ENCODE measurements at places on chromosomes 3 and 15. TPM values are rescaled to one million over a fixed set of nuclear protein-coding genes. Genes with fewer than 3 reads are reported as not detected.

DNA sequence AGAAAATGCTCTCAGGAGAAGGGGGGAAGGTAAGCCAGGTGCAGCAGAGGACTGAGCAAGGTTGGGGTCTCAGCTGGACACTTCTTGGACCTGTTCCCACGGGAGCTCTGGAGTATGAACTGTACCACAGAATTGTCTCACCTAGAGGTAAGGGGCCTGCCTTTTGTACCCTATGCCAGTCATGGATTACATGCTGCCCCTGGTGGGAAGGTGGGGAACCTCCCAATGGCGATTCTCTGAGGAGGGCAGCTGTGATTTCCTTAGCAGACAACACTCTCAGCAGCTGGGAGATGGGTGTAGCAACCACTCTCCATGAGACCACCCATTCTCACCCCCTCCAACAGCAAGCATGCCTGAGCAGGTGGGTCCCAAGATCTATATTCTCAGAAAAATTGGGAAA, 329.4 kb upstream of the CTNNB1 start:
- DNase-seq, result no peak

ACTC1 gene
- polyA plus RNA-seq, result 7,566 TPM

DNA sequence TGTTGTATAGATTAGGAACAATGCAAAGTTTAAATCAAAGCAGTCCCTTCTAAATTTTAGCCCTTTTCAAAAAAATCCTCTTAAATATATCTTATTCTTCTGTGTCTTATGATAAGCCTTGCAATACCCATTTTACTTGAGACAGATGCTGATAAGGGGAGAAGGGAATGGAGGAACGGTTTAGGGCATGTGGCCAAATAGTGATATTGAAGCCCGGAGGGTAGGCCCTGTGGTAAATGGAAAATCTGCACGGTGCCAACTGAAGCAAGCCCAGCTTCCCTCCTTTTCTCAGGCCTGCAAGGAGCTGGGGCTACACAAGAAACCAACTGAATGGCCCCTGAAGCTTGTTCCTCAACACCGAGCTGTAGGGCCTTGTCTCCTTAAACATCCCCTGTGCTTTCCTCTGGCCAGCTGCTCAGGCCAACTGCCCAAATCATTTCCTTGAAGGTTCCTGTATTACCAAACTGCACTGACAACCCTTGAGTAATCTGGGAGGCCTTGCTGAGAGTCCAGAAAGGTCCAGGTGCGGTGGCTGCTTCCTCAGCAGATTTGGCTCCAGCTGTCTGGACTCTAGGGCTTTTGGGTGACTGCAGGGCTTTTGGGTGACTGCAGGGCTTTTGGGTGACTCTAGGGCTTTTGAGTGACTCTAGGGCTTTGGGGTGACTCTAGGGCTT, 67.2 kb downstream of the NCEH1 start:
- no peak for DNase-seq

GRCh38 chr3:121677141-121677540, 16.4 kb upstream of the HCLS1 start:
- no peak for DNase-seq

WDR82 gene
- polyA plus RNA-seq, result 99.1 TPM

DNA sequence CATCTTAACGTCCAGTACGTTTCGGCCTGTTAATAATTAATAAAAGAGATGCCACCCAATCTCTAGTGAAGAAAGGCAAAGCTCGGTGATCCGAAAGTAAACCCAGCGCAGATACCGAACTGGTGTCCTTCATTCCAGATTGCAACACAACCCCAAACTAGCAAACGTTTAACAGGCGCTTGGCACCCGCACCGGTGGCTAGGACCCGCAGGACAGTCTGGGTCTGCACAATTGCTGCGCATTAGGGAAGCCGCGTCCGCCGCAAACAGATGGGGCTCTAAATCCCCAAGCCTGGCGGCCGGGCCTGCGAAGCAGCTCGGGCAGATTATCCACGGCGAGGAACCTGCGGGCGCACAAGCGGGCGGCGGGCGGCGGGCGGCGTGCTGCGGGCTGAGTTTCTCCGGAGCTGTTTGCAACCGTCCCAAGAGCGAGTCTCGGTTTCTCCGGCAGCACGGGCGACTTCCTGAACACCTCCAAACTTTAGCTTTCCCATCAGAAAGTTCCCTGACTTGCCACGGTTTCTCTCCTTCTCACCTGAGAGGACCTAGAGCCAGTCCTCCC, 112.1 kb upstream of the ICE2 start:
- DNase-seq, result peak; percentile 34

ISG20 gene
- polyA plus RNA-seq, result 0.74 TPM

SOX14 gene
- not detected for polyA plus RNA-seq

DNA sequence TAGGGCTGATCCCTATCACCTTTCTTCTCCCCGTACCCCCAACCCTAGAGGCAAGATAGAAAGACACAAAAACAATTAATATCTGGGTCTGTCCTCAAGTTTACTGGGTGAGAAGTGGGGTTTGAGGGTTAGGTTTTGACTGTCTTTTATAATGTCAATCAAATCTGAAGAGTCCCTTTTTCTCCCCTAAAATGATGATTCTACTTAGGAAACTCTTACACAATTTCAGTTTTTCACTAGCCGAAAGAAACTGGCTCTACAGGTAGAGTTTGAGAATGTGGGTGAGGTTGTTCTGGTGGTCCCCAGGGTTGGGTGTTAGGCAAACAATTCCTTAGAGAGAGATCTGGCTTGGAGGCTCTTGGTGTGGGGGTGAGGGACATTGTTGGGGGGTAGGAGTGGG, 189.9 kb downstream of the TCF12 start:
- DNase-seq, result no peak

- DNase-seq, result peak; percentile 41
These were observed 443.8 kb upstream of the TGFBR2 start for GRCh38 chr3:30162579-30162978.

TMEM158 gene
- 2.5 TPM for polyA plus RNA-seq

LSMEM2 gene
- 40.8 TPM for polyA plus RNA-seq

SLC2A2 gene
- 0.48 TPM for polyA plus RNA-seq

EFCC1 gene
- 1.2 TPM for polyA plus RNA-seq

GRCh38 chr3:134857776-134858362, 62.8 kb downstream of the EPHB1 start:
- no peak for DNase-seq

DNA sequence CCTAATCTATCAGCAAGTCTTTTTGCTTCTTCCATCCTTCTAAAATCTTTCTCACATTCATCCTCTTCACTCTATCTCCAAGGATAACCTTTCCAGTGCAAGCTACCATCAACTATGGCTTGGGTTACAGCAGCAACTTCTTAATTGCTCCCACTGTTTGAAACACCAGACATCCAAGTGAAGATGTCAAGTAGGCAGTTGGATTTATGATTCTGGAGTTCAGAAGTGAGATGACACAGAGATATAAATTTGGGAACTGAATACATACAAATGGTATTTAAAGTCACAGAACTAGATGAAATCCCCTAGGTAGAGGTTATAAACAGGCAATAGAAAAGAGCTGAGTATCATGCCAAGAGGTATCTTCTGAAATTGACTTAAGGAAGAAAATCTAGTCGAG, 3.7 kb downstream of the UBR1 start:
- DNase-seq, result no peak

GRCh38 chr3:184525337-184526087, 36.1 kb upstream of the EPHB3 start:
- DNase-seq, result no peak

- no peak for DNase-seq
These were observed 298.6 kb upstream of the STT3B start for GRCh38 chr3:31234145-31234544.

PCOLCE2 gene
- 4.7 TPM for polyA plus RNA-seq

DNA sequence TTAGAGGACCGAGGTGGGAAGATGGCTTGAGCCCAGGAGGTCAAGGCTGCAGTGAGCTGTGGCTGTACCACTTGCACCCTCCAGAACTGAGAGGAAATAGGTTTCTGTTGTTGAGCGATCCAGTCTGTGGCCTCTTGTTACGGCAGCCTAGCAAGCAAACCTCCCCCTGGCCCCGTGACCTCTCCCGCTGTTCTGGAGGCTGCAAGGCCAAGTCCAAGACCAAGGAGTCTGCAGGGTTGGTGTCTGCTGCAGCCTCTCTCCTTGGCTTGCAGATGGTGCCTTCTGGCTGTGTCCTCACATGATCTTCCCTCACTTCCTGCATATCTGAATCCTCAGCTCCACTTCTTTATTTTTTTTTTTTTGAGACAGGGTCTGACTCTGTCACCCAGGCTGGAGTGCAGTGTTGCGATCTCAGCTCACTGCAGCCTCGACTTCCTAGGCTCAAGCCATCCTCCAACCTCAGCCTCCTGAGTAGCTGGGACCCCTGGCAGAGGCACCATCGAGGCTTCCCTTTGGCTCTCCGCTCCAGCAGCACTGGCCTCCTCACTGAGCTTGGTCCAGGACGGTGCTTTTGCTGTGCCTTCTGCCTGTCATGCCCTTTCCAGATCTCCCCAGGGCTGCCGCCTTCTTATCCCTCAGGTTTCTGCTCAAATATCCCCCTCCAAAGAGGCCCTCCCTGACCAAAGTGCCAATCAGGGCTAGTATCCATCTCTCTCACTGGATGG, 18.0 kb upstream of the PLXND1 start:
- DNase-seq, result no peak

DNA sequence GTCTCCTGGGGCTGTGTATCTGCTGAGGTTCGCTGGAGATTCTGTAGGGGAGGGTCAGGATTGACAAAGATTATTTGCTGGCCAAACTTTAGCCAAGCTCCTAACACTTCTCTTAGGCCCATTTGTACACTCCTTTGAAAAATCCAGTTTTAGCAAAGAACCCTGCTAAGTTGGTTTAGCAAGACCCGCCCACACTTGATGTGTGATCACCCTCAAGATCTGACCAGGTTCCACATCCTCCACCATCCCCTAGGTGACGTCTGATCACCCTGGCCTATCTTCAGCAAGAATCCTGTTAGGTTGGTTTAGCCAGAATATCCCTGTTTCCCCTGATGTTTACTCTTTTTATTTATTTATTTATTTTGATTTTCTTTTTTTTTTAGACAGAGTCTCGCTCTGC, 14.8 kb upstream of the SLC35G2 start:
- no peak for DNase-seq

DNA sequence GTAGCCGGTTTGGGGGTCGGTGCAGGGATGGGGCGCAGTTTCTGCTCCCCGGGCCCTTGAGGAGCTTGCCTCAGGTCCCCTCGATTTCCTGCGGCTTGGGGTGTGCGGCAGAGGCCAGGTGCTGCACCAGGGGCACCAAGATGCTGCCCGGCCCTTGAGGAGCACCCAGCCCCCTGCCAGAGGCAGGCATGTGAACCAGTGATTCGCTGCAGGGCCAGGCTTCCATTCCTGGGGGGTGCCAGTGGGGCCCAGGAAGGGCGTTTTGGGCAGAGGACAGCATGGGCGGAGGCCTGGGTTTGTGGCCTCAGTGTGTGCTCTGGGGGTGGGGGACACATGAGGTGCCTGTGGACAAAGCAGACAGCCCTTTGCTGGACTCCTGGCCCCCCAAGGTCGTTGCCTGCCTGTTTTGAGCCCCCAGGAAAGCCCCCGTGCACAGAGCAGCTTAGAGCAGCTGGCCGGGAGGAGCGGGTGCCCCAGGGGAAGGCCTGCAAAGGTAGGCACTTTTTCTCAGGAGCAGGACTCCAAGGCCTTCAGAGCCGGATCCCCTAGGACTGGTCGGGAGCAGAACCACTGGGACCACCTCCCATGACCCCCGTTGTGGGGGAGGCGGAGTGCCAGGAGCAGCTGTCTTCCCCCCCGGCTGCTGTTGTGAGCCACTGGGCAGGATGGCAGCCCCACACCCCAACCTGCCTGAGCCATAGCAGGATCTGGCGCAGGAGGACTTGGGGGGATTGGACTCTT, 1.6 kb downstream of the PLXNA1 start:
- DNase-seq, result no peak

POLR2H gene
- 51.5 TPM for polyA plus RNA-seq

DNA sequence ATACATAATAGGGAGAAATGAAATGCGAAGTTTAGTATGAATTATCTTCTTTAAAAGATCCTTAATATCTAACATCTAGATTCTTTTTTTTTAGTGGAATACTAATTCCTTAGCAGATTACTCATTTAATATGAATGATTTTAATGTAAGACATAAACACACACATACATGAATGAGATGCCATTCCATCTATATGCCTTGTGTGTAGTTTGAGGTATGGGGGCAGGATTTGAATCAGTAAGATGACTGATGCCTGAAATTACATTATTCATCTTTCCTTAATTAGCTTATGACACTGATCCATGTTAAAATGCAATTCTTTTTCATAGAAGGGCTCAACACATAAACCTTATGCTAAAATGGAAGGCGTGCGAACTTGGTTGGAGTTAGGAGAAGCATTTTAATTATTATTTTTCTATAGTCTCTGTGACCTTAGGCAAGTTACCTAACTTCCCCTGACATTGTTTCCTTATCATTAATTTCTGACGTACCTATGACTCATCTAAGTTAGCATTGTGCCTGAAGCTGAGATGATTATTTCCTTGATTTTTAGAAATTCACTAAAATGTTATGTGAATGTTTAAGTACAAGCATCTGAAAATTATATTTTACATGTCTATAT, 10.8 kb upstream of the BNIP2 start:
- DNase-seq, result no peak

- DNase-seq, result no peak
These were observed 274.2 kb downstream of the ZIC4 start for GRCh38 chr3:147132168-147132567.

RPL22L1 gene
- polyA plus RNA-seq, result 72.2 TPM

SLC9A9 gene
- 9.4 TPM for polyA plus RNA-seq

DNA sequence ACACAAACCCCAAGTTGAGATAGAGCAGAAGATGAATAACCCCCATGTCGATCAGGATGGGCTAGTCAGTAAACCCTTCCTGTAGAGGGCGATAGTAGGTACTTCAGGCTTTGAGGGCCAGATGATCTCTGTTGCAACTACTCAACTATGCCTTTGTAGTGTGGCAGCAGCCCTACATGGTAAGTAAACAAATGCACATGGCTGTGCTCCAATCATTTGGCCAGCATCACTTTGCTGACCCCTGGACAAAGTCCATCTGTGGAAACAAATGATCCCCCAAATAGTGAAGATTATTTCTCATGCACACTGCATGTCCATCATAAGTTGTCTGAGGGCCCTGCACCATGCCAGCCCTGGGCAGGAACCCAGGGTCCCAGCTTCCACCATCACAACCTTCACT, 402.2 kb upstream of the PROK2 start:
- DNase-seq, result no peak

THRB gene
- 0.97 TPM for polyA plus RNA-seq

DNA sequence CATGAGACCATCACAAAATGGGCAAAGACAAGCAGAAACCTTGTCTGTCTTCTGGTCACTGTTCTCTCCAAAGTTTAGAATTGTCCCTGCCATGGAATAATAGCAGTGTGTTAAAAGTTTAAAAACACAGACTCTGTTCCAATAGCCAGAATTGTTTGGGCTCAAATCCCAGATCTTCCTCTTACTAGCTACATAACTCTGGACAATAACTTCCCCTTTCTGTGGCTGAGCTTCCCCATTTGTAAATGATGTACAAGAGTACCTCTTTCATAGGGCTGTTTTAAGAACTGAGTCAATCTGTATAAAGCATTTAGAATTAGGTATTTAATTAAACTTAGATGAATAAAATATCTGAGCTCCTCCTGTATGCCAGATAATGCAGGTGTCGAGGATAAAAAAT, 623.0 kb downstream of the NTRK3 start:
- DNase-seq, result peak; percentile 62

DNA sequence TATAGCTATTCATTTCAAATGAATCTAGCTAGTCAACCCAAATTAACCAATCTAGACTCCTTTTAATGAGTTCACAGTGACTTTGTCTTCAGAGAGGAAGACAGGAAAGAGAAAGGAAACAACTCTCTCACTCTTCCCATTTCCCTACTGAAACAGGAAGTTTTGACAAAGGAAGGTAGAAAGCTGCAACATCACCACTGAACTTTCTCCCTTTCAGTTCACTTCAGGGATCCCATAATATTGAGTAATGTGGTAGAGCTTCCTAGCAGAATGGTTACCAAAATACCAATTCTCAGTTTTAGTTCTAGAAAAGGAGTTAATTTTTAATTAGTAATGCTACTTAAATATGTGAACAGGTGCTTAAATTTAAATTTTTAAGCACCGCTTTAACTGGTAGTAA, 7.5 kb downstream of the VPS13C start:
- DNase-seq, result no peak

All from muscle of arm (tissue), 14 donors.